CD4-positive, CD25-positive, alpha-beta regulatory T cell (primary cell): ENCODE measurements at places on chromosomes 5 and 9. TPM values are rescaled to one million over a fixed set of nuclear protein-coding genes. Genes with fewer than 3 reads are reported as not detected.

The SLC36A2 gene
- total RNA-seq = not detected

The RGS7BP gene
- total RNA-seq = not detected

The PCDHGB4 gene
- total RNA-seq = not detected

The ACER2 gene
- total RNA-seq = 2.9 TPM

DNA sequence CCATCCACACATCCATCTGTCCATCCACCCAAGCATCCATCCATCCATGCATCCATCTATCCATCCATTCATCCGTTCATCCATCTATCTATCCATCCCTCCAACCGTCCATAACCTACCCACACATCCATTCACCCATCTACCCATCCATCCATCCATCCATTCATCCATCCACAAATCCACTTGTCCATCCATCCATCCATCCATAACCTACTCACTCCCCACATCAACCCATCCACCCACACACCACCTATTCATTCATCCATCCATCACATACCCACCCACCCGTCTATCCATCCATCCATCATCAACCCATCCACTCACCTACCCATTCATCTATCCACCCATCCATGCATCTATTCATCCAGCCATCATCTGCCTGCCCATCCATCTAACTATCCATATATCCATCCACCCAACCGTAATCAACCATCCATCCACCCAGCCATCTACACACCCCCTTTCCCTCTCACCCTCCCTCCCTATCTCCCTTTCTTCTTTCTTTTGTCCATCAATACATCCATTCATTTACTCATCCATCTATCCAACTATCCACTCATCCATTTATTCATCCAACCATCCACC lies 43.6 kb upstream of the CLPTM1L start:
- DNase-seq = no peak

The PCDHA1 gene
- not detected for total RNA-seq

The ASPN gene
- total RNA-seq = not detected

The CDC20B gene
- total RNA-seq = not detected

- DNase-seq = no peak
These were observed 7.3 kb downstream of the QSOX2 start for GRCh38 chr9:136238342-136238732.

- DNase-seq = no peak
These were observed 175.7 kb downstream of the EBF1 start for GRCh38 chr5:158923799-158924551.

DNA sequence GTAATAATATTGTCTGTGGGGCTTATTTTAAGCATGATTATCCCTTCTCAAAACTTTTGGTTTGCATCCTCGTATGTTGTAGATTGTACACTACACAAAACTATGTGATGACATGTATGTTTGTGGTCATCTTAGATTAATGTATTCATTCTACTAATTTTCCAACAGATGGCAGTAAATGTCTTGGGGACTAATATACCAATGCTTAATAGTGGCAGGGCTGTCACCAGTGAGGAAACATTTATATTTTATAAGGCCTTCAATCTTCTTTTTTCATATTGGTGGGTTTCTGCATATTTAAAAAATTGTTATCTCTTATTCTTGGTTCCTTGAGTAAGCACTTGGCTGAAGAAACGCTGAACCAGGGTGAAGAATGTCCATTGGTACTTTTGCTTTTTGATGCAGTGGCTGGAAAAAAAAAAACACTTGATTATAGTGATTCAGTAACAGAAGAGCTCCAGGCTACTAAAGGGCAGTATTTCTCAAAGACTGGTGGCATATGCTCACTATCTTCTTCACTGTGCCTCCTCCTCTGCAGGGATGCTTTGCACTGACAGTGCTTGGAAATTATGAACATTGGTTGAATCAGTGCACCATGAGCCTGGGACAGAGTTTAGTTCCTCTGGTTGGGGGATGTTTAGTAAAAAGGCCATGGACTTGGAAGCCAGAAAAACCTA lies 530.3 kb downstream of the RASEF start:
- no peak for DNase-seq

GRCh38 chr9:97954550-97954989 lies 16.6 kb upstream of the HEMGN start:
- DNase-seq = peak; percentile 66

GRCh38 chr9:29556317-29556716 lies 1983.0 kb upstream of the C9orf72 start:
- no peak for DNase-seq

GRCh38 chr5:176397736-176398420 lies 9.3 kb downstream of the HIGD2A start:
- DNase-seq = no peak

- no peak for DNase-seq
These were observed 45.0 kb upstream of the N4BP3 start for GRCh38 chr5:178068293-178068692.

- no peak for DNase-seq
These were observed 10.3 kb downstream of the WNK2 start for GRCh38 chr9:93194221-93194625.

GRCh38 chr9:17775656-17776055 lies 196.8 kb downstream of the SH3GL2 start:
- DNase-seq = no peak

GRCh38 chr5:92543201-92543600 lies 1037.8 kb downstream of the NR2F1-AS1 start:
- DNase-seq = no peak

GRCh38 chr9:35568196-35568595 lies 36.9 kb upstream of the TESK1 start:
- no peak for DNase-seq

- no peak for DNase-seq
These were observed 12.4 kb upstream of the PTPN3 start for GRCh38 chr9:109510506-109510905.

DNA sequence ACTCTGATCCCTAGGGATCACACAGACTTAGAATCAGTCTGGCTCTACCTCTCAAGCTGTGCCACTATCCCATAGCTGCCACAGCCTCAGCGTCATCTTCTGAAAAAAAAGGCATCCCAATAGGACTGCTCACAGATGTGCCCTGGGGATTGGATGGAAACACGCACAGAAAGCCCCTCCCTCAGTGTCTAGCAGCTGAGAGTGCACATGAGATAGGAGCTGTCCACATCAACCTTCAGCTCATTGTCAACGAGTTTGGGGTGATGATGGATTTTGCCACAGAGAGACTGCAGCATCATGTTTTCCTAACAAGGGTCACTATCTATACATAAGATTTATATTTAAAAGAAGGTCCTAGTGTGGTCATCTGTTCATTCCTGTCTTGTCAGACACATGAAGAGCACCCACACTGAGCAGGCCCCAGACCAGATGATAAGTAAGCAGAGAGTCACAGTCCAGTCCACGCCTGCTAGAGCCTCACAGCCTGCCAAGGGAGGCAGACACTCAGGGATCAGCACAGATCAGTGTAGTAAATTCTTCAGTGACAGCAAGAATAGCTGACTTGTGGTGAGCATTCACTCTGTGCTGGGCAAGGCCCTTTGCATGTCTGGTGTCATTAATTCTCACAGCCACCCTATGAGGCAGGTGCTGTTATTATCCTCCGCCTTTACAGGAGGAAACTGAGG lies 25.8 kb downstream of the AFAP1L1 start:
- no peak for DNase-seq

DNA sequence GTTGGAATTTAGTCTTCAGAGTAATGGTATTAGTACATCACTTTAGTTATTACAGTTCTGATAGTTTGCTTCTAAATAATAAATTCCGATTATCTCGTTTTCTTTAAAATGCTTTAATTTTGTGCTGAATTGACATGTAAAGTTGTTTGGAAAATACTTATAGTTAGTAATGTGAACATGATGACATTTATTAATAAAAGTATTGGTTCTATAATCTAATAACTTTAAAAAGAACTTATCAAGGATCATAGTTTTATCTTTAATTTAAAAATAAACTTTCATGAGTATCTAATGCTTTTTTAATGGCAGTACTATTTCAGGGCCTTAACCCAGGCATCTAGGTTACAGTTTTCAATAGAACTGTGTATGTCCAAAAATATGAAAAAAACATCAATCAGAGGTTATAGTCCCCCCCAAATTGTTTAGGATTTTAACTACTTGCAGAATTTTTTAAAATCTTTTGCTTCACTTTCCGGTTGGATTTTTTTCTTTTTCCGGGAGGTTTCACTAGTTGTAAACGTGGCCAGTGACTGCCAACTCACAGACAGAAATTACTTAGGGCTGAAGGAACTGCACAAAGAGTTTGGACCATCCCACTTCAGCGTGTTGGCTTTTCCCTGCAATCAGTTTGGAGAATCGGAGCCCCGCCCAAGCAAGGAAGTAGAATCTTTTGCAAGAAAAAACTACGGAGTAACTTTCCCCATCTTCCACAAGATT lies 680 bp downstream of the GPX8 start:
- no peak for DNase-seq

DNA sequence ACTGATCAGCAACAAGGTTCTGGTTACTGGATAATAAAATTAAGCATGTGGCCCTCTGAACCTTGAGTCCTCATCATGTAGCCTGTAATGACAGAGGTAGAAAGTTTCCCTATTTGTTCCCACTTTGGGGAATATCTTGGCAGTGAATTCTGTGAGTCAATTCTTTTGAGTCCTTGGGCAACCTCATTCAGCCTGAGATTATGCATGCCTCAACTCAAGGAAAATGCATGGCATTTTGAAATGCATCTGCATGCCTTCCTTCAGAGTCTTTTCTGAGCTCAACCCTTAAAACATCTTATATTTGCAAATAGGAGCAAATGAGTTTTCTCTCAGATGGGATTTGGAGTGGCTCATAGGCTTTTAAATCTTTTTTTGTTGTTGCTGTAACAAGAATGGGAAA lies 218.1 kb upstream of the CD180 start:
- no peak for DNase-seq

- no peak for DNase-seq
These were observed 52.5 kb upstream of the ZNF608 start for GRCh38 chr5:124798890-124799289.

DNA sequence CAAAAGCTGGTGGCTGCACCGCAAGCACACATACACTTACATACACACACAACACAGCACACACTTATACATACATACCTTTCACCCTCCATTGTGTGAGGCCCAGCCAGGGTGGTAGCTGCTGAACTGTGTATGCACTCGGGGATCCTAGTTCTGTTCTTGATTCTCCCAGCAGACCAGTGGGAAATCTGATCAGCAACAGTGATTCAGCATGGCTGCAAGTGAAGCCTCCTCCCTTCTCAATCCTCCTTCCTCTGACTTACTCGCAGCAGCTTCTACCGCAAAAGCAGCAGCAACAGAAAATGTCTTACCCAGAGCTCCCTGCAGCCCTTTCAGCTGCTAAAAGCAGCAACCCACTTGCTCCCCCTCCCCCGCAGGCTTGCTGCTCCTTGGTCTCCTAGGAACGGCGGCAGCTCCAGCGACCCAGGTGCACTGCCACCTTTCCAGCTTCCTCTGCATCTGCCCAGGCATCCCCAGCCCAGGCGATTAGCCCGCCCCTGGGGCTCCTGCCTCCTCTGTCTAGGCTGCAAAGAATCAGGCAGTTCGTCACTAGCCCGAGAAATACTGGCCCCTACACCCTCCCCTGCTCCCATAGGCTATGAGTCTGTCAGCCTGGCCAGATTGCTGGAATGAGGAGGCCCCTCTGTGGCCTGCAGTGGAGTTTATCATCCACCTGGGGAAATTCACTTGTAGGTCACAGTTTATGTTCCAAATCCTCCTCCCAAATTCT lies at the start of gene KLHL3:
TSS of gene KLHL3 (minus strand) at position 535 of the 730 bp plus-strand sequence. CDS start at position 92, 443 bp downstream.
- peak; percentile 66 for DNase-seq

- DNase-seq = no peak
These were observed 31.0 kb upstream of the IL17B start for GRCh38 chr5:149410071-149410470.
